ENCODE measurements at places on chromosomes 11 and 22.

DNA sequence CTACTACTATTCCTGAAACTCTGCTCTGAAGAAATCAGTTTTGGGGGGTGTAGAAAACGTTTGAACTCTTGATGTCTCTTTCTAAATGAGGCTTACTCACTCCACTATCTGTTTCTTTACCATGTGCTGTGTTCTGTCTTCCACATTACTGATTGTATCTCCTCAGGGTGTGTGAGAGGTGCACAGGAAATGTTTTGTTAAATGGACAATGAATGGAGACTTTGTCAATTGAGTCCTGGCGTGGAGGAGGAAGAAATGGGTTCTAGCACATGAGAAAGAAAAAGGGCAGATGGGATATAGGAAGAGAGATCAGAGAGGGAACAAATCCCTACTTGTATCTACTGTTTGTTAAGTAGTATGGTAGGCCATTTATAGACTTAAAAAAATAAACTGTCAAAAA, 577.1 kb upstream of the CCDC90B start:
- no peak for DNase-seq

DNA sequence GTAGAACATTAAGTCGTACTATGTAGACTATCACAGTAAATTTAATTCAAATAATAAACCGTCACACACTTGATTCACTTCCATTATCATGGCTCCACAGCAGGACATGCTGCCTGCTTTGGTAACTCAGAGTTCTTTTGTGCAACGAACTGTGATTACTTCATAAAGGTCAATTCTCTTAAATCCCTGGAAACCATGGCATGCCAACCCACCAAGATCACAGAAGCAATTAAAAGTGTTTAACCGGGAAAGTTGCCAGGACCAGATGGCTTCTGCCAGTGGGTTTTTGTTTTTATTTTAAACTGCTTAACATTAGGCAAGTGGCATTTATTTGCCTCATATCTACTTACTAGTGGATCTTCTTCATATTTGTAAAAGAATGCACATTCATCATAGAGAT, 1162.1 kb downstream of the DLG2 start:
- peak; percentile 55 for DNase-seq

- no peak for DNase-seq
Observed at GRCh38 chr11:124533626-124534025, 9.8 kb downstream of the OR8B12 start.

- DNase-seq, result no peak
Observed at GRCh38 chr11:129855086-129855485, 39.4 kb downstream of the TMEM45B start.

DNA sequence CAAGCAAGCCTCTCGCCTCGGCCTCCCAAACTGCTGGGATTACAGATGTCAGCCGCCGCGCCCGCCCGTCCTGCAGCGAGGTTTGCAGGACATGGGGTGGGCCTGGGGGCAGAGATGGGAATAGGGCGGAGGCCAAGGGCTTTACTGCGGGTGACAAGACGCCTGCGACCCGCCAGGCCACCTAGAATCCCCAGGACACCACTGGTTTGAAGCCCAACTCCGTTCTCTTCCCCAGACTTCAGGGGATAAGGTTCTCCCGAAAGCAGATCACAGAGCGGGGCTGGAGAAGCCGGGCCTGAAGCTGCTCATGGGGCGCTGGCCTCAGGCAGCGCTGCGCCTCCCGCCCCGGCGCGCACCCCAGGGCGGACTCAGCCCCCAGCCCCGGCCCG, 354 bp downstream of the POLR2L start:
- no peak for DNase-seq

GRCh38 chr11:47257517-47258316, at the start of gene NR1H3:
Gene NR1H3 (plus strand): TSS chr11:47257996. CDS start chr11:47259217, 1,221 bp downstream.
- DNase-seq, result no peak

DNA sequence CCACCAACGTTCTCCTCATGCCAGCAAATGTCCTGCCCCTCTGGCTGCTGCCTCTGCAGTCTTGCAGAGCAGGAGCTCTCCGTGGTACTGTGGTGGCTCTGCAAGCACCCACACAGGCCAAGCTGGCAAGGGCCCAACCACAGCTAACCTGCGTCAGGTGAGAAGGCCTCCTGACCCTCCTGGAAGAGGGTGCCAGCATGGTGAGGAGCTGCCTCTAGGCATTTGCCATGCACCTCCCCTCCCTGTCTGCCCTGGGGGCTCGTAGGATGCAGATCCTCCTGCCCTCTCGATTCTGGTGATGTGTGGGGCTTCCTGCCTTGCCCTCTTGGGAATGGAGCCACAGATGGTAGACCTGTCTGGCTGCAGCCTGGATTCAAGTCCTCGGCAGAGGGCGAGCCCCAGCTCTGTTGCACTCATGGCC, 1408.8 kb downstream of the TBC1D22A start:
- DNase-seq, result no peak

DNA sequence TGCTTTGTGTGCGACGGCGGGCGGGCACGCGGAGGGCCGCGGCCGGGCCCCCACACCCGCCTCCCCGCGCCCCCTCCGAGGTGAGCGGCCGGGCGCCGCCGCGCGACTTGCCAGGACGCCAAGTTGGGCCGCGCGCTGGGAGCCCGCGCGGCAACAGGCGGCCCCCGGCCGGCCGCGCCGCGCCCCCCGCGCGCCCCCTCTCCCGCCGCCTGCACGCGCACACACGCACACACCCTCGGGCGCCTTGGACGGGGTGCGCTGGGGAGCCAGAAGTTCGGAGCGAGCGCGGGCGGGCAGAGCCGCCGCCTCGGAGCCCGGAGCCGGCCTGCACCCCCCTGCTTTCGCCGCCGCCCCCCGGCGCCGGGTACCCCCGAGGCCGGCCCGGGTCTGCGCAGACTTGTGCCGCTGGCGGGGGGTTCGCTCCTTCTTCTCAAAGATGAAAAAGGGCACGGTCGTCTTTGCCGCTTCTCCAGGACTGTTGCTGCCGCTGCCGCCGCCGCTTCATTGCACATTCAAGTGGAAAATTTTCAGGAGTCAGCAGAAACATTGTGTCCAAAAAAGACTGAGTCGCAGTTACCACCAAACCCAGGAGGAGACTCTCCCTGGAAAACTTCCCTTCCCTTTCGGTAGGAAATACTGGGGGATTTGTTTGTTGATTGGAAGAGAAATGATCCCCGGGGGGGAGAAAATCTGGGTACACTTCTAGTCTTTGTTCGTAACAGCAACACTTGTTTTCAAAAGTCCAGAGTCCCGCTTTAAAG, 895 bp downstream of the TEAD1 start:
- DNase-seq, result peak; percentile 84

DNA sequence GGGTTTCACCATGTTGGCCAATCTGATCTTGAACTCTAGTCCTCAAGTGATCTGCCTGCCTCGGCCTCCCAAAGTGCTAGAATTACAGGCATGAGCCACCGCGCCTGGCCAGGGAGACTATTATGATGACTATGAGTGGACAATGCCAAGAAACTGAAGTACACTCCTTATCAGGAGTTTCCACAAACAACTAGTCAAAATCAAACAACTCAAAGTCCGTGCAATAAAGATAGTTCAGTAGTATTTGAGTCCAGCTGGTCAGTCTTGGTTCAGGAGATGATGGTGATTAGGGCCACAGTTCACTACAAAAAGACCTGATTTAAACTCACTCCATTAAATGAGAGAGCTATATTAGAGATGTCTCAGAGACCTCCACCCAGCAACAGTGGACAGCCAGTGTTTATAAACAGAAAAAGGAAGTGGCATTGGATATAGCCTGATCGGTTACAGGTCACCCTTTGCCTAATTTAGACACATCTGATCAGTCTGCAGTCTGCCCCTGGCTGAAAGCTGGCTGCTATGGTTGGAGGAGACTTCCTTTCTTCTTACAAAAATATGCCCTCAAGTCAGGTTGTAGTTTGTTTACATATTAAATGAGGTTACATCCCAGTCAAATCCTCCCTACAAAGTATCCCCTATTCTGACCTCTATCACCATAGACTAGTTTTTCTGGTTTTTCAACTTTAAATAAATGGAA, 17.0 kb downstream of the CD3E start:
- DNase-seq, result no peak

- DNase-seq, result no peak
Observed at GRCh38 chr11:7609015-7609414, 64.3 kb downstream of the CYB5R2 start.

DNA sequence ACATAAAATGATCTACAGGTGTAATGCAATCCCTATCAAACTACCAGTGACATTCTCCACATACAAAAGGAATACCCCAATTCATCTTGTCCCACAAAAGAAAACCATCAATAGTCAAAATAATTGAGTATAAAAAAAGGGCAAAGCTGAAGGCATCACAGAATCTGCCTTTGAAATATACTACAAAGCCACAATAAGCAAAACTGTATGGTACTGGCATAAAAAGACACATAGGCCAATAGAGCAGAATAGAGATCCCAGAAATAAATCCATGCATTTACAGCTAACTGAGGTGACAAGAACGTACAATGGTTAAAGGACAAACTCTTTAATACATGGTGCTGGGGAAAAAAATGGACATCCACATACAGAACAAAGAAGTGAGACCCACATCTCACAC, 31.8 kb downstream of the ZNF195 start:
- DNase-seq, result no peak

GRCh38 chr22:35119494-35119893, 53.5 kb downstream of the ISX start:
- DNase-seq, result no peak

DNA sequence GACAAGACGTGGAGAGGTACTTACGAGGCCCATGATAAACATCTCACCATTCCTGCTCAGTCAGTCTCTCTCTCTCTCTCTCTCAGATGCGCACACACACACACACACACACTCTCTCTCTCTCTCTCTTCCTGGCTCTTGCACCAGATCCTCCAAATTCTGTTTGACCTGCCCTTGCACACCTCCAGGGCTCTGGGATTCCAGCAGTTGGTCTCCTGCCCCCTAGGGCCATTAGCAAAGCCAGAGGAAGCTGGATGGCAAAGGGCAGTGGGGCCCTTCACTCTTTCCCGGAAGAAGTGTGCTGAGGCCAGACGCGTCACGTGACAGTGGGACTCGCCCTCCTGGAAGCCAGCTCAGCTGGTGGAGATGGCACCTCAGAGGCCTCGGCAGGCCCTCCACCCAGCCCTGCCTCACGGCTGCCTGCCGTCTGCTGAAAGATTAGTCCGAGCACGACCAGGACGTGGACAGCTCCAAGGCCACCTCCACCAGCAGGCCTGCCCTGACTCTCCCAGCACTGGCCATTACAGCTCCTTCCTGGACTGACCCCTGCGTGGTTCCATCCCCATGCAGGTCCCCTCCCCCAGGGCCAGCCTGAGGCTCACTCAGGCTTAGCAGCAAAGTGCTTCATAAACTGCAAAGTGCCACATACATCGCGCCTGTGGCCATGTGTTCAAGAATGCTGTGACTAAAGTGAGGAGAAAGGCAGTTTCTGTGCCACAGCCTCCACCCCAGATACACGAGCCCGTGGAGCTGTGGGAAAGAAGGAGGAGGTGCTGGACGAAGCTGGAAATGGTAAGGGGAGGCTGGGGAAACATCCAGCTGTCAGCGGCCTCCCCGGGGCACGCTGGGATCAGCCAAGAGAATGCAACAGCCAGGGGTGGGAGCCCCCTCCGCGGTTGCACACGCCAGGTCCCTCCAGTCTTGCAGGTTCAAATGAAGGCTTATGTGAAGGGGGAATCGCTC, 3.7 kb downstream of the PDGFB start:
- no peak for DNase-seq

DNA sequence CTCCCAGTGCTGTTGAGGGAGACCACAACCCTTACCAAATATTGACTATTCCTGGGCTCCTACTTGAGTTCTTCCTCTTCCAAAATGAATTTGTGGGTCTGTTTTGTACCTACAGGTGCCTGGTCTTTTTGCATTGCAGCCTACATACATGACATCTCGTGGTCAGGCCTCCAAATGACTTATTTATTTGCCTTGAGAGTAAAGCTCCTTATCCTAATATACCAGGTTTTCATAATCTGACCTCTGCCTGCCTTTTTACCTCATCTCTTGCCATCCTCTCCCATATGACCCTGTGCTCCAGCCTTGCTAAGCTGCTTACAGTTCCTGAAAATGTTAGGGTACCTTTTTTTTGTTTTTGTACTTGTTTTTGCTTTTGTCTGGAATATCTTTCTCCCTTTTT, 130.4 kb downstream of the UVRAG start:
- no peak for DNase-seq

DNA sequence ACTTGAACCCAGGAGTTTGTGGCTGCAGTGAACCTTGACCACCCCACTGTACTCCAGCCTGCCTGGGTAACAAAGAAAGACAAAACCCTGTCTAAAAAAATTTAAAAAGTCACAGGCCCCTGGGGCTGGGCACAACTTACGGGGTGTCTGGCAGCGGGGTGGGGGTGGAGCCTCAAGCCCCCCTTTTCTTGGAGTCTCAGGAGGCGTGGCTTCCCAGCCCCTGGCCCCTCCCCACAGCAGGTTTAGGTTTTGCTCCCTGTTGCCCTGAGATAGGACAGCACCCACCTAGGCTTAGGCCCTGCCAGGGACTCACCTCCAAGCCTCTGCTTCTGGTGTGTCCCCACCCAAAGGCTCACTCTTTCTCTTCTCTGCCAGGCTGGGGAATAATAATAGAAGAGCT, 22.4 kb downstream of the MGAT3 start:
- DNase-seq, result no peak

DNA sequence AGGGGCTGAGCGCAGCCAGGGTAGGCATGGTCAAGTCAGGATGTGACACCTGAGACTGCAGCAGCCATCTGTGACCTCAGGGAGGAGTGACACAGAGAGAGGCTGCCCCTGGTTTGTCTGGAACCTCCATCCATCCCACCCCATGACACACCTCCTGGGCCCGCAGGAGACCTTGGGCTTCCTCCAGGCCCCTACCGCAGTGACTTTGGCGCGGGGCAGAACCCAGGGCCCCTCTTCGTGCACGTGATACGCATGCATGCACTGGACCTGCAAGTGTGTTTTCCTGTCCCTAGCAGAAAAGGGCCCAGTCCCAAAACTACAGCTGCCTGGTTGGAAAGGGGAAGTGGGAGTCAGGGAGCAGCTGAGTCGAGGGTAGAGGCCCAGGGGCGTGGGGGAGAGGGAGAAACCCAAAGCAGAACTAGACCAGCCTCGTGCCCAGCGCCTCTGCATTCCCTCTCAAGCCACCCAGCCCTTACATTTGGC, 7.9 kb upstream of the CYTH4 start:
- no peak for DNase-seq

DNA sequence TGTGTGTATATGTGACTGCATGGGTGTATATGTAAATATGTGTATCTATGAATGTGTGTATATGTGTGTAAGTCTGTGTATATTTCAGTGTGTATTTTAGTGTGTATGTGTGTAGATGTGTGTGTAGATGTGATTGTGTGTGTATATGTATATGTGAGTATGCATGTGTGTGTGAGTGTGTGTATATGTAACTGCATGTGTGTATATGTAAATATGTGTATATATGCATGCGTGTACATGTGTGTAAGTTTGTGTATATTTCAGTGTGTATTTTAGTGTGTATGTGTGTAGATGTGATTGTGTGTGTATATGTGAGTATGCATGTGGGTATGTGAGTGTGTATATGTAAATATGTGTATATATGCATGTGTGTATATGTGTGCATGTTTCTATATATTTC, 169.9 kb downstream of the MN1 start:
- no peak for DNase-seq

GRCh38 chr22:43451371-43452050, 39.7 kb downstream of the MPPED1 start:
- DNase-seq, result no peak

GRCh38 chr22:29715240-29715639, 4.6 kb upstream of the CABP7 start:
- no peak for DNase-seq
